NCI-H524 treated with DMSO at 0.1 percent for 48 hours (cell line): ENCODE measurements at places on chromosomes 3 and 15.

GRCh38 chr3:23112491-23112890, 90.6 kb upstream of the UBE2E2 start:
- DNase-seq, result no peak

GRCh38 chr3:12750658-12751071, 8.4 kb downstream of the TMEM40 start:
- DNase-seq, result no peak

- no peak for DNase-seq
Observed at GRCh38 chr3:99485286-99485685, 153.1 kb upstream of the COL8A1 start.

- DNase-seq, result no peak
Observed at GRCh38 chr3:99873269-99874102, 55.8 kb downstream of the CMSS1 start.

DNA sequence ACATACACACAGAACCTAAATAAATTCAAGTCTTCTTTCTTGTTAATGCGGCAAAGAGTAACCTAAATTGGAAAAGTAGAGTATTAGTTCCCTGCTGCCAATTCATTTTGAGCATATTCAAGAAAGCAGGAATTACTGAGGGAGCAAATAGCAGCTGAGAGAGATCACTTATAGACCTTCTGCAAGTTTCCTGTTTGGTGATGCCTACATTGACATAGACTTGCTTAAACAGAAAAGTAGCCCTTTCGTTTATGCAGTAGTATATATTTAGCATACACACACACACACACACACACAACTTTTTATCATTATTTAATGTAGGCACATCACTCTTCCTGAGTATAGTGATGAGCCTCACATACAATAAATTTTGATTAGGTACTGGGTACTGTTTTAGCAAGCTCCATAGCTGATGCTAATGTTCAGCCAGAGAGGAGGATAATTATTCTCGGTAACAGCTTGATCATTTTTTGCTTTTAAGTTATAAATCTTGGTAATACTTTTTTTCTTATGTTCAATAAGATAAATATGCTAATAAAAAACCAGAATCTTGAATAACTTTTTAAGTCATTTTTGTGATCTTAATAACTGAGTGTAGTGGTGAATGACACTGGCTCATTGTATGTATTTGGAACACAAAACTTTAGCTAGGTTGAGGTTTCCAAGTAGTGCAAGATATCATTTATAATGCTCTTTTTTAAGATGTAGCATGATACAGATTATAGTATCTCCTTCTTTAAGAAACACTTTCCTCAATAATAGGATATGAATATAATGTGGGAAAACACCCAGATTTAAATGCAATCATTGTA, 174.7 kb downstream of the MBNL1 start:
- DNase-seq, result no peak

GRCh38 chr3:2023959-2024358, 74.7 kb upstream of the CNTN4 start:
- DNase-seq, result no peak

DNA sequence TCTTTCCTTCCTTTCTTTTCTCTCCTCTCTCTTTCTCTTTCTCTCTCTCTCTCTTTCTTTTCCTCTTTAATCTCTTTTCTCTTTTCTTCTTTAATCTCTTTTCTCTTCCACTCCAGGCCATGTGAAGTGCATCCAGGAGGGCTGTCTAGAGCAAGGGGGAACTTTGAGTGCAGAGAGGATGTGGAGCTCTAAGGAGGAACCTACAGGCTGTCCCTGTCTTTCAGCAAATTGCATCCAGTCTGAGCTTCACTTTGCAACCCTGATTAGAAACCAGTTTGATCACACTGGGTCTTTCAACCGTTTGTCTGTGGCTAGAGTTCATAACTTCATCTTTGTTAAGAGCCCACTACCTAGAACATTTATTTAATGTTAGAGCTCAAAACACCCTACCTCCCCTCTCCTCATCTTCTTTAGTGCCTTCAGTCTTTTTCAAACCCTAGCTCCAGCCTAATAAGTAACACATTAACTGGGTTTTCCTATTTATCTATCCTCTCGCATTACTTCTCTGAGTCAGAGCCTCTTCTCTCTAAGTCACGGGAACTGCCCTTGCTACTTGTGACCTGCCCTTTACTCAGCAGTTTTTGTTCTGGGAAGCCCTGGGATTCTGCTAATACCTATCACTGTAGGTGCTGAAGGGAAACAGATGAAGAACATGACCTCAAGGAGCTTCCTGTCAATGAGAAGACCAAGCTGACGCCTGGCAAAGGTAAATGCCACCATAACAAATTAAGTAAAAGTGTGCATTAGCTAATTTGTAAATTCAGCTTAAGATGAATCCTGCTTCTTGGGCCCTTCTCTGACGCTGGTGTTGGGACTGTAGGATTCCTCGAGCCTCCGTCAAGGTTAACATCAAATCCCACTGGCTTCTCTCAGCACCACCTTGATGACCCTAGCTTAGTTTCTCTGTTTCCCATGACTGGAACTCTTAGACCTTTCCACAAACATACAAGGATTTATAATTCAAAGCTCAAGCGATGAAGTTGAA, at the start of gene GCNT3:
TSS of gene GCNT3 (plus strand) at position 508 of the 985 bp plus-strand sequence. CDS start 6,456 bp downstream, outside the sequence.
- DNase-seq, result no peak
